ENCODE measurements at places on chromosomes 12 and 14.

GRCh38 chr14:67653651-67654280, 20.7 kb downstream of the VTI1B start:
- peak; percentile 79 for DNase-seq

- DNase-seq = no peak
Measured at GRCh38 chr14:104228221-104228620, 89.8 kb downstream of the KIF26A start.

DNA sequence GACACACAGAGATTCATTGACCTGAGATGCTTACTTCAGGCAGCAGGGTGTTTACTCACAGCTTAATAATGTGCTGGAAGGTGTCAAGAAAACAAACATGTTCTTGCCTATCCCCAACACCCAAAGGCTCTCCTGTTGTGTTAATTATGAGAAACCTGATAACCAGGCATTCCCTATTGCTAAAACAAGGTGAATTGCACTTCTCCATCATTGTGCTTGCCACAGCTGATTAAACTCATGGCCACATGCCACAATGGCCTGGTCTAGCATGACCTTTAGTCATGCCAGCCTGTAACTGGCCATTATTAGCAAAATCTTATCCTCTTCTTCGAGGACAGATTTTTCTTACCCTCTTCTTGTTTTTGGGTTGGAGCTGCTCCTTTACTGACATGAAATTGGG, 21.4 kb downstream of the SMOC1 start:
- no peak for DNase-seq

GRCh38 chr14:97270308-97270707, 473.1 kb downstream of the VRK1 start:
- DNase-seq = no peak

- DNase-seq = no peak
Measured at GRCh38 chr14:30333934-30334333, 225.0 kb upstream of the G2E3 start.

Data from adipocyte (in vitro differentiated cells).